ENCODE measurements at places on chromosomes 2 and 18. TPM values are rescaled to one million over a fixed set of nuclear protein-coding genes. Genes with fewer than 3 reads are reported as not detected.

DNA sequence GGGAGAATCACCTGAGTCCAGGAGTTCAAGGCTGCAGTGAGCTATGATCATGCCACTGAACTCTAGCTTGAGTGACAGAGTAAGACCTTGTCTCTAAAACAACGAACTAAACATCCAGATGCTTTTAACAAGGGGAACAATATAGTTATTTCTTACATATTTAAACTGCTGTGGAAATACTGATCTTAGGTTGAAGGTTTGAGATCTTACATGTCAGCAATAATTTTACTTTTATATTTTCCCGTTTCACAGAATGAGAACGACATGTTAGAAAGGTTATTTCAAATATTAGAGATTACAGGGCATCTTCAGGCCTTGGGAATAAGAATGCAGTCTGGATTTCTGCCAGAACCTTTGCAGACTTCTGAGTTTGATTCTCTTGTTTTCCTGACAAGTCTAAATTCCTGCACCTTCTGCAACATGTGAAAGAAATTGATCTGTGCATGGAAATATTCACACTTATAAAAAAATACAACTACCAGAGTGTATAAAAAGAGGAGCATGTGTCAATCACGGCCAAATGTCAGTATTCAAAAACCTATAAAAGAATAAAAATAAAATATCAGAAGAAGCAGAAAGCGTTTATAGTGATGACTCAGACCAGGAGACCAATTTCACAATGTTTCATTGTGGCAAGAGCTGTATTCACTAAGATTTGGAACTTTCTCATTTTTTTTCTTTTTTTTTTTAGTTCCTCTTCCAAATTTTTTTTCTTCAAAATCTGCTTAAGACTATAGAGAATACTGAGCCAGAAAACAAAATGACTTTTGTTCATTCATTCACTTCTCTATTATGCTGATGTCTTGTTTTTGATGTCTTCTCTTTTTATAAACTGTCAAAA lies 29.6 kb downstream of the COLEC12 start:
- DNase-seq, result no peak

- no peak for DNase-seq
These were observed 6.9 kb downstream of the DCTN1 start for GRCh38 chr2:74373221-74373676.

GRCh38 chr2:40034198-40034597 lies 255.1 kb upstream of the THUMPD2 start:
- DNase-seq, result peak; percentile 24

UBXN4 gene
- 88.2 TPM for total RNA-seq

FBXO15 gene
- total RNA-seq, result 1.2 TPM

DNA sequence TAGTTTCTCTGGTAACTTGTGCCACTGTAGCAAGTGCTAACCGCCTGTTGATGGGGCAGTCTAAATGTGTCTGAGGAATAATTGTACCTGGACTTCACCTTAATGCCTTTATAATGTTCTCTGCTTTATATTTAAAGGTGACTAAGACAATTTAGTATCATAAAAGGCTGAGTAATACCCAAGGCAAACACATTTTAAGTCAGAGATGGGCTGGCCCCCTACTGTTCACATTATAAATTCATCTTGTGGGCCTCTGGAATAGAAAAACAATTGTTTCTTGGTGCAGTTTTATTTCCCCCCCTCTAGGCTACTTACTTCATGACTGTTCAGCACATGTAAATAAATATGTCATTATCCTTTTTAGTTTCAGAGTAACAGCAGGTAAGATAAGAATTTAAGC lies 559.3 kb upstream of the PIK3C3 start:
- DNase-seq, result no peak

DNA sequence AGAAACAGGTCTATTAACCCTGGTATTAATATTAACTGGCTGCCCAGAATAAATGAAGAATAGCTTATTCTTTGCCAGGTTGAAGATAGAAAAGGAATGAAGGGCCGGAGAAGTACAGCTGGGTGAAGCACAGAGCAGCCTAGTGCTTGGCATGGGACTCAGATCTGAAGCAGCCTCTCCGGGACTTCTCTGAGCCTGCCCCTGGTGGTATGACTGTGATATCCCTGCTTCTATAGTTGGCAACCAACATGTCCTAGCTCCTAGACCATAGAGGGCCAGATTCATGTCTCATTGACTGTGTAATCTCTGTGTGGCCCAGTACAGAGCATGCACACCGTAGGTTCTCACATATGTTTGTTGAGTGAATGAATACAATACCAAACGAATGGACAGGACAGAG lies 107.8 kb downstream of the MSH2 start:
- peak; percentile 27 for DNase-seq

NDC80 gene
- 115 TPM for total RNA-seq

DNA sequence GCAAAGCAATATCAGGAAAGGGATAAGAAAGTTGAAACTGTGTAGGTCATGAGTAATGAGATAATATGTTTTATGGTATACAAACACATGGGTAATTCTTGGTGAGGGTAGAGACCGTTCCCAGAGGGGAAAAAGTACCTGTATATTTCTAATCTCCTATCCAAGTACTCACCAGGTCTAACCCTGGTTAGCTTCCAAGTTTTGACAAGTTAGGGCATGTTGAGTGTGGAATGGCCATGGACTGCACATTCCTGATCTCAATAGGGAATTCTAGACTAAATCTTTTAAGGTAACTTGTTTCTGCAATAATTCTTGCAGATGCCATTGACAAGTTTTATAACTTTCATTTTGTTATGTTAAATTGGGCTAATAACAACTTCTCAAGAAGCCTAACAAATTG lies 216.6 kb downstream of the SPAG16 start:
- DNase-seq, result no peak

CIB4 gene
- total RNA-seq, result not detected

GRCh38 chr2:209451209-209451834 lies 27.5 kb downstream of the MAP2 start:
- DNase-seq, result no peak
